ENCODE measurements at places on chromosomes 4 and X. TPM values are rescaled to one million over a fixed set of nuclear protein-coding genes. Genes with fewer than 3 reads are reported as not detected.

The UGT8 gene
- 0.19 TPM for total RNA-seq

The SPON2 gene
- total RNA-seq, result 21.5 TPM

The ZDHHC9 gene
- total RNA-seq, result 4.1 TPM

The SPANXA1 gene
- not detected for total RNA-seq

The IL2RG gene
- 447 TPM for total RNA-seq

The TMPRSS11E gene
- total RNA-seq, result not detected

The MUC7 gene
- not detected for total RNA-seq

The ETDB gene
- not detected for total RNA-seq

The CXCL1 gene
- not detected for total RNA-seq

The RAB40A gene
- total RNA-seq, result 0.10 TPM

The RASGEF1B gene
- 2.7 TPM for total RNA-seq
